ENCODE measurements at places on chromosomes 3 and 15.

DNA sequence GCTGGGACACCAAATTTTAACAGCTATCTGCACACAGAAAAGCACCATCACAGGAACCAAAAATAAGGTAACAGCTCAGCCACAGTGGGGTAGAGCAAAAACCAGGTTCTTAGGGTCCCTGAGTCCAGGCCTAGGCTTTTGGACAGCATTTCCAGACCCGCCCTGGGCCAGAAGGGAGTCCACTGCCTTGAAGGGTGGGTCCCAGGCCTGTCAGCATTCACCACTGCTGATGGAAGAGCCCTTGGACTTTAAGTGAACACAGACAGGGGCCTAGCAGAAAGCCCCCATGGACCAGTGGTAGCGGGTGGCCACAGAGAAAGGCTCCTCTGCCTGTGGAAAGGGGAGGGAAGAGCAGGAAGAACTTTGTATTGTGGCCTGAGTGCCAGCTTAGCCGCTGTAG is 56.4 kb downstream of the PLCH1 start:
- no peak for DNase-seq

- no peak for DNase-seq
These were observed 229.8 kb downstream of the TBL1XR1 start for GRCh38 chr3:176967522-176967921.

- no peak for DNase-seq
These were observed 363.6 kb downstream of the CHST2 start for GRCh38 chr3:143483214-143483613.

DNA sequence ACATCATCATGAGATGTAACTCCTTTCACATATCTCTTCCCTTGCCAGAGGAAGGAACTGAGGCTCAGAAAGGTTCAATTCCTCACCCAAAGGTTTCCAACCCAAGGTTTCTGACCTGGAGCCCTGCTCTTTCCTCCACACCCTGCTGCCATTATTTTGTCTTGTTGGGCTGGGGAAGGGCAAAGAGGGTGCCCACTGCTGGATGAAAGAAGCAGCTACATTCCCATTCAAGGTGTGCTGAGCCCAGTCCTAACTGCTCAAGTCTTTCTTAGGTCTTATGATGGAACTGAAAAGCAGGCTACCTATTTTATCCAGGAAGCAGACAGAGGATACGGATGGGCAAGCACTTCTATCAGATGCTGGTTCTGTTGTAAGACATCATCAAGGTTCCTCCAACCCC is 258.0 kb upstream of the CTDSPL start:
- DNase-seq = no peak

All from H9 (cell line).